Fibroblast of skin of right quadriceps (primary cell): ENCODE measurements at places on chromosomes 2 and 18.

DNA sequence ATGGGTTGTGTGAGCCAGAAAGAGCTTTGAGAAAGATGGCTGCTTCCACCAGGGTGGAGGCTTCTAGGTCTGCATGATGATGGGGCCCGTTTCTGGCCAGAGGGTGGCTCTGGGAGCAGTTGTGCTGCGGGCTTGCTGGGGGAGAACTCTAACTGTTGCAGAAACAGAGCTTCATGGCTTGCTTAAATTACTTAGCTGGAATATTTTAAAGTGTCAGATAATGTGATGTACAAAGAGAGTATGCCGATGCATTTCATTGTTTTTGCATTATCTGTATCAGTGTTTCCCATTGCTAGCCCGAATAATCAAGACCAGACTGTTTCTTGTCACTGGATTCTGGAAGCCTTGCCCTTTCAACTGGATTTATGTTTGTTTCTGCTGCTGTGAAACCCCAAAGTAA is 6.3 kb upstream of the DRC1 start:
- no peak for DNase-seq

GRCh38 chr18:71115261-71115660 is 826.4 kb downstream of the SOCS6 start:
- DNase-seq = no peak

DNA sequence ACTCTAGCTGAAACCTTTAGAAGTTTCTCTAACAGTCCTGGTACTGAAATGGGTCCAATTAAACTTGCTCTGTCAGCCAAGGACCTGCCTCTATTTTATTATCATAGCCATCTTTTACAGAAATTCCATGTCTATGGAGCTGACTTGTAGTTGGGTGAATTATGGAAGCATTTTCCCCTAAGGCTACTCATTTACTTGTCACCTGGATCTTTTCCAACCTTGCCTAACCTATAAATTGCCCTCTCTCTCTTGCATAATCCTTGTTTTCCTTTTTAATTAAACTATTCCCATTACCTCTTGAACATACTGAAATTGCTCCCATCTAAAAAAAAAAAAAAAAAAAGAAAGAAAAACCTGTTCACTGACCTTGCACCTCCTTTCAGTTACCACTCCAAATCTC is 74.6 kb upstream of the DOK6 start:
- DNase-seq = no peak

DNA sequence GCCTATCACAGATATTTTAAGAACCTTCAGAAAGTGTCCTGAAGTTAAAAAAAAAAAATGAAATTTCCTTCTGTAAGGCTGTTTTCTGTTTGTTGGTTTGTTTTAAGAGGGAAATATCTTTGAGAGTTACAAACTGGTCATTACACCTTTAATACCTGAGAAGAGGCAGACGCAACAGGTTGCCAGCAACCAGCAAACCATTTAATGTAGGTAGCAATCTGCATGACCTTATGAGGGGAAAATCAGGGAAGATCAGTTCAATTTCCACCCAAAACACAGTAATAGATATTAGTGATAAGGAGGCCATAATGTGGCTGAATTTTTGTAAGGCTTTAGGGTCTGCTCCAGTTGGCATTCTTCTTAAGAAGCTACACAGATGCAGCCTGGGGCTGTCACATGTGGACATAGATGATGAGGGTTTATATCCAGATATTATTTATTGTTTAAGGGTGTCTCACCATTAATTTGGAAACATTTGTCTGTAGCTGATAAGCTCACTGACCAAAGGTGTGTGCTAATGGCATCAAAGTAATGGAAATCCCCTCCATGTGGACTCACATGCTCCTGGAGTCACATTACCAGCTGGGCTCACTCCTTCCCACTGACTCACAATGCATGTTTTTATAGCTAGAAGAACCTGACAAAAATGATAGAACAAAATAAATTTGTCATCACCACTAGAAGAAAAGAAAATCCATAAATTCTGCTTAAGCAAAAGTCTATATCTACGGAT is 83.5 kb upstream of the DTNA start:
- DNase-seq = no peak

DNA sequence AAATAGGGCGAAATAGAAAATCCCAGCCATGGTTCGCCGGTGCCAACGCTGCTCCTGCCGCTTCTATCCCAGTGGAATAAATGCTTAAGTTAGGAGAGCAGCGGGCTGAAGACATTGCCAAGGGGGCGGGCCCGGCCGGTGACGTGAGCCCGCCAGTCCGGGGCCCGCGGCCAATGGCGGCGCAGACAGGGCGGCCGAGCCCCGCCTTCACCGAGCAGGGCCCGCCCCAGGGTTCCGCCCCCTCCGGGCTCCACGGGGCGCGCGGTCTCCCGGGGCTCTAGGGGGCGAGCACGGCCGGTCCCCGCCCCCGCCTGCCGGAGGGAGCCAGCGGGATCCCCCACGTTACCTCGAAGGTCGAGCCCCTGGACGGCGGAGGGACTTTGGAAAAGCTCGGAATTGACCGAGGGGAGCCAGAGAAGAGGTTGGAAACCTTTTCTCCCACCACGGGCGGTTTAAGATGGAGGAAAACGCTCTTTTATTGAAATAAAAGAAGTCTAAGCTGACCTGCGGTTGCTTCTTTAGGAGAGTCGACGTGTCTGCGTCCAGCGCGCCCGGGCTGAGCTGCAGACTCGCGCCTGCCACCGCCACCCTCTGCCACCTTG is at the start of gene EPHA4:
Gene EPHA4 (minus strand): TSS at position 86 of the 602 bp plus-strand sequence. CDS start 56 bp downstream, at position 30.
- DNase-seq = peak; percentile 87

DNA sequence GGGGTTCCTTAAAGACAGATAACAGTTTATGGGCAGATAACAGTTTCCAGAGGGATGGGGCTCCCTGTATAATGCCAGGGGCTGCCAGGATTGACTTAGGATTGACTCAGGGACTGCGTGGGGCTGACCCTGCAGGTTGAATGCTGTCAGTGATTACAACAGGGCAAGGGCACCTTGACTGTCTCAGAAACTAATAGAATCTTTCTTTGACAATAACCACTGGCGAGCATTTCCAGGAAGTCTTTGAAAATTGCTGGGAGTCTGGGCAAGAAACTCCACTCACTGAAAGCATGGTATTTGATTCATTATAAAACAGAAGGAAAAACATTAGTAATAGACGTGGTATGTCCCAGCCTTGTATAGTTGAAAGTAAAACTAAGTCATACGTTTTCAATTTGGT is 101.0 kb downstream of the GPD2 start:
- peak; percentile 72 for DNase-seq

- DNase-seq = no peak
Observed at GRCh38 chr2:58875436-58875835, 634.3 kb upstream of the FANCL start.

- DNase-seq = no peak
Observed at GRCh38 chr2:37881397-37881796, 43.7 kb upstream of the RMDN2 start.

GRCh38 chr2:115763601-115764000 is 1321.2 kb downstream of the DPP10 start:
- no peak for DNase-seq

- peak; percentile 48 for DNase-seq
Observed at GRCh38 chr2:213086571-213086970, 64.8 kb downstream of the IKZF2 start.

GRCh38 chr2:227344231-227344630 is 19.2 kb downstream of the MFF start:
- DNase-seq = no peak

DNA sequence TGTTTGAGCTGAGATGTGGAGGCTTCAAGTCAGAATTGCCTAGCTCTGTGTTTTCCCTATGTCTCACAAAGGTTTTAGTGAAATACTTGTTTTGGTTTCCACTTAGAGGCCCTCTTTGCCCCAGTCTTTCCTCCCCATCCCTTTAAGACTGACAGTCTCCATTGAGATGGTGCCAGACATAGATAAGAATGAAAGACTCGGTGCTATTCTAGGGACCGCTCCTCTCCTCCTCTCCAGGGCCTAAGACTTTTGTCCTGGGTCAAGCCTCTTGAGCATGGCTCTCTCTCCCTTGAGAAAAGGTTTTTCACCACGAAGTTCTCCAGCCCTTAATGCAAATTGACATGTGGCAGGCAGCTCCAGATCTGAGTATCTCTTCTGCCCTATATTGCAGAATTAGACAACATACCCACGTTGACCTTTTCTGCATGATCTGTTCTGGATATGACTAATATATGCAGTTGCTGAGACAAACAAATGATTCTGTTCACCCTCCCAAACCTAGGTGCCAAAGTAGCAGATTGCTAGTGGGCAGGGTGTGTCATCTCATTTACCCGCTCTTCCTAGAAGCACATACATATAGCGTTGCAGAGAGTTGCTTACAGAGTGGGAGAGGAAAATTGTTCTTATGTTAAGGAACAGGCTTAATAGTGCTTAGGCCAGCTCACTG is 47.5 kb upstream of the ACSL3 start:
- no peak for DNase-seq

DNA sequence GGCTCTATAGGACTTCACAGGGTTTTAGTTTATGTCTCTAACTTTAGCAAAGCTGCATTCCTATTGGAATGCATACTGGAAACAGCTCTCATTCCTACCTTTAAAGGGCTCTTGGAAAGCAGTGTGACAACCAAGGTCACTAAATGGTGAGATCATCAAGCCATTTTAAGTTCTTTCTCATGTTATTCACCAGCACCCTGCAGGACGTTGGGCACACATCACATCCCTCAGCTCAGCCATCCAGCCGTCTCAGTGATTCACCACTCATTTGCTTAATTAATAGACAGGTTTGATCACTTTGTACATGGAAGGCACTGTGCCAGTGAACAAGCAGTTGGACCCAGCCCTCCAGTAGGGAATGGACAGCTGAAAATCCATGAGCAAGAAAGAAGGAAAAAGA is 32.2 kb upstream of the RBM44 start:
- peak; percentile 51 for DNase-seq

- DNase-seq = no peak
Observed at GRCh38 chr2:9439536-9439935, 16.1 kb downstream of the CPSF3 start.

GRCh38 chr2:66966631-66967030 is 430.5 kb upstream of the ETAA1 start:
- DNase-seq = no peak

DNA sequence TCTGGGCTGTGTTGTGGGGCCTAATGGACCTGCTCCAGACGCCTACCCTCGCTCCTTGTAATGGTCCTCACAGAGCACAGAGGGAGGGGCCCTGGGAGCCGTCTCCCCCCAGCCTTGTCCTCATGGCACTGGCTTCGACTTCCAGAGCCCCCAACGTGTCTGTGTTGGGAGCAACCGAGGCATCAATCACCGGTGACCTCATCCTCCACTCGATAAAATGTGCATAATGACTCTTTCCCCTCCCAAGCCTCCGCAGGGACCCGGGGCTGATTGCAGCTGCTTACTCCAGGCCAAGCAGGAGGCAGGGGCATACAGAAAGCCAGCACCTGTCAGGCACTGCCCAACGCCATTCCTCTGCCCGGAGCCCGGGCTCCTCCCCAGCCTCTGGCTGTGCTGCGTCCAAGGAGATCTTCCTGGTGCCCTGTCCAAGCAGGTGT is 271.7 kb downstream of the NDUFA10 start:
- no peak for DNase-seq
